ENCODE measurements at places on chromosomes 16 and 17.

- no peak for DNase-seq
Measured at GRCh38 chr17:38592487-38592886, 13.3 kb downstream of the SRCIN1 start.

DNA sequence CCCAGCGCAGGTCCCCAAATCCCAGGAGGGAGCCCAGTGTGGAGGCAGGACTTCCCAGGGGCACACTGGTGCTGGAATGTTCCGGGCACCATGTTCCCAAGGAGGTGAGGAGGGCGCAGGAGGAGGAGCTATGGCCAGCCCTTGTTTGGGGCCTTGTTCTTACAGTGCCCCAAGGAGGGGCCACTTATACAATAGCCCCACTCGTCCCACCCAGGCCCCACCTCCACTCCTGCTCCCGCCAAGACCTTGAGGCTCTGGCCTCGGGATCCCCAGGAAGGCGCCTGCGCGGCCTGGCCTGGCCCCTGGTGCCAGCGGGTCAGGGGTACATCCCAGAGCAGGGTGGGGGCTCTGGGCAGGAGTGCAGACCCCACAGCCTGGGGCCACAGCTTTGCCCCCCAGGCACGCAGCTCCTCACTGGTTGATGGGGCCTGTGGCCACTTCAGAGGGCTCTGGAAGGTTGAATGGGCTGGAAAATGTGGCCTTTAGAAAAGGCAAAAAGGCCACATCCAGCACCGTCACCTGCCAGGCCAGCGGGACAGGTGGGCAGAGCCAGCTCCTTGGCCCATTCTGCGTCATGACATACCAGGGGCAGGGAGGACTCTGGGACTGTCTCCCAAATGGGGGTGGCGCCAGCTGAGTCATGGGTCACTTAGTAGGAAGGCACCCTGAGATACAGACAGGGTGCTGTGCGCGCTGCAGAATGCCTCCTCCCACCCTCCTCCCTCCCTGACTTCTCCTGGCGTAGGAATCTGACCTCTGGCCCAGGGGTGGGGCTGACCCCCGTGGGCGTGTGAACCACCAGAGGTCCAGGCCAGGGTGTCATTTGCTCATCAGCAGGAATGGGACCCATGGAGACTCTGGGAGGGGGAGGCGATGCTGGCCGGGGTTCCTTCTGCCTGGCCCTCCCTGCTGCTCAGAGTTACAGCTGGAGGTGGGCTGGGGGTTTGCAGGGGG lies 32.3 kb upstream of the PVALEF start:
- no peak for DNase-seq

DNA sequence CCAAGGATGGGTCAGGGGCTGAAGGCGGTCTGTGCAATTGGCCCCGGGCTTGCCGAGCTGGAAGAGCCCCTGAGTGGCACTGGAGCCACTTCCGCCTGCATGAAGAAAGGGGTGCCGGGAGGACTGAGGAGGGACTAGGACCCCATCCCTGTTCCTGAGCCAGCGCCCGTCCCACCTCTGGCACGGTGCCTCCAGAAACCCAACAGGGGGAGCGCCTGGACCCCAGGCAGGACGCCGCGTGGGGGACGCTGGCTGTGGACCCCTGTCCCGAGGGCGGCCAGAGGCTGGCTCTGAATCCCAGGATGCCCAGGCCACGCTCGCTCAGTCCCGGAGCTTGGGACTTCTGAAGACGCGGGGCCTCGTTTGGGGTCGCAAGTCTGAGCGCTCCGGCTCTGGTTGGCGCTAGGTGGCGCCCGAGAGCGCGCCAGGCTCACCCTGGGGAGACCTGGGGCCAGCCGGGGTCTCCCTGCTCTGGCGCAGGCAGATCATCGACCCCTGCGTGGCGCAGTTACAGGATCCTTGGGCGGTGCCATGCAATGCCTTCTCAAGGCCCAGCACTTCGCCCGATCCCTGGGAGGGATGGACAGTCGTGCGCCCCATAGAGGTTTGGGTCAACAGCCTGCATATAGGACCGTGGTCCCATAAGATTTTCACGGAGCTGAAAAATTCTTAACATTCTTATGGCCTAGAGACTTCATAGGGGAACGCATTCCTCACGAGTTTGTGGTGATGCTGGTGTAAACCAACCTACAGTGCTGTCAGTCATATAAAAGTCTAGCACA lies 58.5 kb upstream of the CREBBP start:
- DNase-seq = no peak

GRCh38 chr17:28774206-28774605 lies 30.4 kb downstream of the TRAF4 start:
- DNase-seq = no peak

GRCh38 chr17:12744298-12744697 lies 45.0 kb upstream of the ARHGAP44 start:
- no peak for DNase-seq

GRCh38 chr17:1142561-1142971 lies 37.2 kb downstream of the ABR start:
- no peak for DNase-seq

DNA sequence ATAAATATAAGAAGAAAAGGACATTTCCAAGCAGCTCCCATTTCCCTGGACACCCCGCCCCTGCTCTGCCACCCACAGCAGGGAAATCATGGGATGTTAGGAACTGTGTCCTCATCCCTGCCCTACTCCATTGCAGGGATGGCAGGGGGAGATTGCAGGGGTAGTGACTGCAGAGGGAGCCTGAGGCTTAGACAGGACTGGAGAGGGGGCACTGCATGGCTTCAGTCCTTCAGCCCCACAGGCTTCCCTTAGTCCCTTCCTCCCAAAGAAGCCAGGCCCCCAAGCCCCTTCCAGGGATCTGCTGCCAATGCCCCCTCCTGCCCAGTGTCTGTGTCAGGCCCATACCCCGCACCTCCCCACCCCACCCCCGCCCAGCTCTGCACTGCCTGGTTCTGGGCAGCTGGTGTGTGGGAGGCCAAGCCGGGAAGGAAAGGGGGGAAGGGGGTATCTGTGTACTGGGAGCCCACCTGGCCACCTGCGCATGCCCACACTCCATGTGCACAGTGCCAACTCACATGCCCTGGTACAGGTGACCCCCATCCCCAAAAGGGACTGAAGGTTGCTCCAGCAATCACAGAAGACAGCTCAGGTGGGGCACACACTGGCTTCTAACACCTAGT lies 3.3 kb downstream of the RUNDC3A start:
- no peak for DNase-seq

- DNase-seq = no peak
Measured at GRCh38 chr16:84999200-84999599, 12.1 kb downstream of the ZDHHC7 start.

GRCh38 chr16:13945744-13946485 lies 26.0 kb downstream of the ERCC4 start:
- no peak for DNase-seq

DNA sequence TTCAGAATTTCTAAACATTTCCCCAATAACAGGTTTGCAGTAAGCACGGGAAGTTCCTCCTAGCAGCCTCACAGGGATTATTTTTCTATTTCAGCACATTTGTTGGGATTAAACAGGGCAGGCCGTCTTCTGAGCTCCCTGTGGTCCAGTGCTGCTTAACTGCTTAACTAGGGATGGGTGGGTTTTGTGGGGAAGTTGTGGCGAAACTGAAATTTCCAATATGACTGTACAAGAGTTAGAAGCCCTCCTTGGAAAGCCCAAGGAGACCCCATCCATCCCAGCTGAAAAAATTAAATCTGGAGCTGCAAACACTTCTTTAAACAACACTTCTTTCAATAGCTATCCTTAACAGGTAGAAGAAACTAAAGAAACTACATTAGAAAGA lies 22.2 kb downstream of the FAM117A start:
- DNase-seq = no peak

DNA sequence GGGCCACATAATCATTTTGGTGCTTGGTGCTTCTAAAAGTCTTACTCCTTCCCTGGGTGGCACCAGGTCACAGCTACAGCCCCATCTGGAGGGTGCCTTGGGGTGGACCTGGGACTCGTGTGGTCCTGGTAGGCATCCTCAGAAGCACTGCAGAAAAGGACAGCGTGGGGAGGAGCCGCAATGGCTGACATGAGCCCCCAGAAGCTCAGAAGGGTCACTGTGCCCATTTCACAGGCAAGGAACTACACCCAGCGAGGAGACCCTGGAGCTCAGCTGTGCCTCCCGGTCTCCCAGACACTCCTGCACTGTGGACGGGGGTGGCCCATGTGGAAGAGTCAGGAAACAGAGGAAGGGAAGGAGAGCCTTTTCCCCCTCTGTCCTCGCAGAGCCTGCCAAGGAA lies 26.4 kb downstream of the C17orf100 start:
- DNase-seq = no peak

DNA sequence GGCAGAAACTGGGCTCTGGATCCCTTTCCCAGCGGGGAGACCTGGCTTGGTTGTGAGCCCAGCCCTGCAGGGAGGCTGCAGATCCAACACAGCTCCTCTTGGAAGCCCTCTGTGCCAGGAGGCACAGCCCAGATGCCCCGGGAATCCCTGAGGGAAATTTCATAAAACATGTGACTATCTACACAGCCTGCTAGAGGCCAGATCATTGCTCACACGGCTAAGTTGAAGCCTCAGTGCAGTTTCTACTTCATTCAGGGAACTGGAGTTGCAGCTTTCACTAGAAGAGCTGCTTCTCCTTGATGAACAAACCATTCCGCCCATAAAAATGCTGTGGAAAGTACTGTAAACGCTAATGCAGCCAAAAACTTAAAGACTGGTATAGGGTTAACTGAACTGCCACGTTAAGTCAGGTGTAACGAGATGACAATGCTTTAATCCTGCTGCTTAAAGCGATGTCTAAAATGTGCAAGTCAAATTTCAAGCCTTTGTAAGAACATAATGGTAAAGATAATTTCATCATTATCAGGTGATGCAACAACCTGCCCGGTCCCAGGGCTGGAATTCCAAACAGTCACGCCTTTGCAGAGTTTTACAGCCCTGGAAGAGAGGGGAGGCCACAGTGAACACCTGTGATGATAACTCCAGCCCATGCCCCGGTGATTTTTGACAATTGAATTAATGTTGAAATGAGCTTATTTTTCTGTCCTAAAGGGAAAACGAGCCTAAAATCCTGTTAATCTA lies 172.5 kb downstream of the ZFHX3 start:
- peak; percentile 68 for DNase-seq

DNA sequence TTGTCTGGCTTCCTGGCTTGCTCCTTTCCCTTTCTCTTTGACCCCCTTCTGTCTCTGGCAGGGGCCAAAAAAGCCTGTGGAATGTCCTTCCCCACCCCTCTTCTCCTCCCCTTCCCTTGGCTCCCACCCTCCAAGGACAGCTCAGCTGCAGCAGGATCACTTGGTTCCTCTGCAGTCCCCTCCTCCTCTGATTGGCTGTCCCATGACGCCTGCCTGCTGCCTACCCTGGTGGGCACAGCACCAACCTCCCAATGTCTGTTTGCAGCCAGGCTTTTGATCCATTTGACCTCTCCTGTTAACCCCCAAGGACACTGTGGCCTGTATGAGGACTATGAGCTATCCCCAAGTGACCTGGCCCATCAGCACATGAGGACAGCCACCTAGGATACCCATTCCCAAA lies 14.8 kb upstream of the MTMR4 start:
- DNase-seq = no peak

DNA sequence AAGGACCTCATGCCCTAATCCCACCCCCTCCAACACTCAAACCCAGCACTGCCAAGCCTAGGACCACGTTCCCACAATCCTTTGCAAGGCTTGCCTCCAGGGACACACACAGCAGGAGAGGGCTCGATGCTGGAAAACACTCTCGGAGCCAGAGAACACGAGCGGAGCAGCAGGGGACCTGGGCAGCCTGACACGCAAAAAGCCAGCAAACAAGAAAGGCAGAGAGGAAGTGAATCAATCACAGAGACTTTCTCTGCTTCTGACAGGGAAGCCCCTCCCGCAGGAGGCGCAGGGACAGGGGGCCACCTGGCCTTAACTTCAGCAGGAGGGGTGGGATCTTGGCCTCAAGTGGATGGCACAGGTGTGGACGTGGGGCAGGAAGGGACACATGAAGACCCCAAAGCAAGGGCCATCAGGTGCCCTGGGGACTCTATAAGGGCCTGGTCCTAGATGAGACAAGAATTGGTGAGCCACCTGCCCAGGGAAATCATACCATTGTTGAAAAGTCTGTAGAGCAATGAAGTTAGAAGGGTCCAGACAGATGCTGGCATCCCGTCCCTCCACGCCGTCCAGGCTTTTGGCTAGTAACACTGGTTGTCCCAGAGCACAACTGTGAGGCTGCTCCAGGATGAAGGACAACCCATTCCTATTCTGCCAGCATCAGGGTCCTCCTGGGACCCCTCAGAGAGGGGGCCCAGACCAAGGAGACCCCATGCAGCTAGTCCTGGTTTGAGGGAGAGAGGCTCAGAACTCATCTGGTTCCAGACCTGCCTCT lies 2.2 kb downstream of the SDK2 start:
- DNase-seq = peak; percentile 15

DNA sequence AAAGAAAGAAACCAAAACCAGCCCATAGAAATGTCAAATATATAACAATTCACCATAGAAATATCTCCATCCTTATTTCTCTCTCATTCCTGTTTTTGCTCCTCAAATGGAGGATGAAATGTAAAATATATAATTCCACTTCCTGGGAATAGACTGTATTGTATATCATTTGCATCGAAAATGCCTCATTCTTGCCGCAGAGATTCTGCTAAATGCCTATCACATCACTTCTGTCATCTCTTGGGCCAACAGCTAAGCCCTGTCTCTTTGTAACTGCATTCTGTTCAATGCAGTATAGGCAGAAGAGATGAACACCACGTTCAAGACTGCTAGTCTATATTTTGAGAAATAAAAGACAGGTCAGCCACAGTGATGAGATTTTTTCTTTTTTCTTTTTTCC lies 956.3 kb upstream of the SOX9 start:
- no peak for DNase-seq

- DNase-seq = no peak
Measured at GRCh38 chr16:82750068-82750467, 123.3 kb downstream of the CDH13 start.

- no peak for DNase-seq
Measured at GRCh38 chr17:7046127-7046724, 2.3 kb upstream of the SLC16A11 start.

DNA sequence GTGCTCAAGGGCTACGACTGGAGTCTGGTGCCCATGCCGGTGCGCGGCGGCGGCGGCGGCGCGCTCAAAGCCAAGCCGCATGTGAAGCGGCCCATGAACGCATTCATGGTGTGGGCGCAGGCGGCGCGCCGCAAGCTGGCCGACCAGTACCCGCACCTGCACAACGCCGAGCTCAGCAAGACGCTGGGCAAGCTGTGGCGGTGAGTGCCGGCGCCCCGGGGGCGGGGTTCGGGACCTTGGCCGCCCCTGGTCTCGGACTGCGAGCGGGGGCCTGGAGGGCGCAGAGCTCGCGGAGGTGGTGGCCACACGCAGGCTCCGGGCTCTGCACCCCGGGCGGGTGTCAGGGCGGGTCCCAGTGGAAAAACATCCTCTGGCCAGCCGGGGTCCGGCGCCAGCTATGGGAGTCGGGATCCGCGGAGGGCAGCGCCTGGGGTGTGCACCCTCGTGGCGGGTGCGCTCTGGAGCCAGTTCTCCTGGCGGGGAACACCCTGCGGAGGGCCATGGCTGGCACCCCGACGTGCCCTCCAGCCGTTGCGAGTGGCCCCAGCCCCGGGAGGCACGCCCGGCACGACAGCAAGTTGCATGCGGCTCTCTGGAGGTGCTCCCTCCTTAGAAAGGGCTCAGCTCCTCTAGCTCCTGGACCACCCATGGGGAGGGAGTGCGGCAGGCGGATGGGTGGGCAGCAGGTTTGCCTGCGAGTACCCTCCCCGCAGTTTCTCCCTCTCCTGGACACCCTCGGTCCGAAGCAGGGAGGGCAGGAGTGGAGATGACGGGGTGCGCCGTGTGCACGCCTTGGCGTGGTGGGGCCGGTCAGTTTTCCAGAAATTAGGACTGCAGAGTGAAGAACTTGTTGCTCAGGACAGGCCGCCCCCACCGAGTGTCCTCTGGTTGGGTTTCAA lies 824 bp downstream of the SOX8 start:
- no peak for DNase-seq
